ENCODE measurements at places on chromosomes 1 and 21.

DNA sequence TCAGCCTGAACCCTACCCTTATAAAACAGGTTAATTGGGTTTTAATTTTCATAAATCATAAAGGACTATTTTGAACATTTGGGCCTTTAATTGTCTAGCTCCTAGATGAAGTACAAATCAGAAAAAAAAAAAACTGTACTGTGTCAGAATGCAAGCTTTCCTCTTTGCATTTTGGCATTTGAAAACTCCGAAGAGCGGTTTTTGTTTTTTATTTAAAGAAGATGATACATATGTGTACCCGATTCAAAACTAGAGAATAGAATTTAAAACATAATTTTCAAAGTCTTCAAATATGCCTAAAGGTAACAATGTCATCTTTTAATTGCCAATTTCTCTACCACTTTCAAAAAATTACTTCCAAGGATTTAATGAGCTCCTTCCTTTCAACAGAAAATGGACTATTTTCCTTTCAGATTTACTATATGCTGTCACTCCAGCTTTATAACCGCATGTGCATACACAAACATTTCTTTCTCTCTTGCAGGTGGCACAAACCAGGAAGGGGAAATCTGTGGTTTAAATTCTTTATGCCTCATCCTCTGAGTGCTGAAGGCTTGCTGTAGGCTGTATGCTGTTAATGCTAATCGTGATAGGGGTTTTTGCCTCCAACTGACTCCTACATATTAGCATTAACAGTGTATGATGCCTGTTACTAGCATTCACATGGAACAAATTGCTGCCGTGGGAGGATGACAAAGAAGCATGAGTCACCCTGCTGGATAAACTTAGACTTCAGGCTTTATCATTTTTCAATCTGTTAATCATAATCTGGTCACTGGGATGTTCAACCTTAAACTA lies 33.7 kb downstream of the MRPL39 start:
- no peak for DNase-seq

DNA sequence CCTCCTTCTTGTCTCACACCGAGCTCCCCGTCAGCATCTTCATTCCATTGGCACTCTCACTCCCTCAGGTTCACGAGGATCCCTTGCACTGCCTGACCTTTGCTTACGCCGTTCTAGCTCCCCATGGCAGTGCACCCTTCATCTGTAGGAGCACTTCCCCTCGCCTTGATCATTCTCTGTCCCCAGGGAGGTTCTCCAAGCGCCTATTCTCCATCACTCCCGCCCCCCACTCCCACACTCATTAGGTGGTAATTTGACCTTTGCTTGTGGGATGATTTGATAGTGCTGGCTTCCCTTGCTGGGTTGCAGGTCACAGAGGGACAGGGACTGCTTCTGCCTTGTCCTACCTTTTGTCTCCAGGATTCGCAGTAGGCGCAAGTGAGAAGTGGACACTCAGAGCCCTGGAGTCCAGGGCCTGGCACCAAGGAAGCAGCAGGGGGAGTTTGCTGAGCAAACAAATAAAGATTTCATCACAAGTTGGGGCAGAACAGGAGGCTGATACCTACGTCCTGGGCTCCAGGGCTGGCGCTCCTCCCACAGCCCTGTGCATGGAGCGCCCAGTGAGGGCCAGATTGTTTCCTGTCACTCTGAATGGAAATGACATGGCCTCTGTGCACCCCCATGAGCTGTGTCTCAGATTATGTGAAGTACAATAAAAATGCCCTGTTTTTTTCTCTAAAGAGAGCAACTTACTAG lies 82.0 kb upstream of the RUNX3 start:
- no peak for DNase-seq

DNA sequence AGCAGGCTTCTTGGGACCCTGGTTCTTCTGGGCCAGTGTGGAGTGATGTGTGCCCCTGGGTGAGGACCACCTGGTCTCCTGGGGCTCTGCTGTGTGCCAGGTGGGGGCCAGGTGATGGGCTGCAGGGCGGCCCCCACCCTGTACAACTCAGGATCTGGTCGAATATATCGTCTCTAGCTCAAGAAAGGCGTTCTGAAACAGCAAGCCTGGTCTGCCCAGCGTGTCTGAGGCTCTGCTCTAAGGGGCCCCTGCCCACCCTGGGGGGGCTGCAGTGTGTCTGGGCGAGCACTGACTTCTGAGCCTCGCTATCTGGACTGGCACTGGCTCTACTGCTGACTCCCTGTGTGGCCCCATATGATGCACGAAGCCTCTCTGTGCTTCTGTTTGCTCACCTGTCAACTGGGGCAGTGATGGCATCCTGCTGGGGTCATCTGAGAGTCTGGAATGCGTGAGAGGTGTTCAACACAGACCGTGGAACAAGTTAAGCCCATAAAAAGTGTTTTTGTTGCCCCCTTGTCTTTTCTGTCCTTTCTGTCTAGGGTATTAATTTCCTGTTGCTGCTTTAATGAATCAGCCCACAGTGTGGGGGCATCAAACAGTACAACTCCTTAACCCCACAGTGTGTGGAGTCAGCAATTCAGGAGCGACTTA lies 56.0 kb upstream of the TRAPPC10 start:
- DNase-seq, result no peak

GRCh38 chr1:230185076-230186001 lies 118.3 kb downstream of the GALNT2 start:
- peak; percentile 36 for DNase-seq

GRCh38 chr1:158951956-158952355 lies 20.6 kb downstream of the PYHIN1 start:
- no peak for DNase-seq

GRCh38 chr1:167121375-167122120 lies 27.7 kb downstream of the STYXL2 start:
- DNase-seq, result peak; percentile 22

- no peak for DNase-seq
Measured at GRCh38 chr21:45112371-45112770, 38.0 kb downstream of the ADARB1 start.

DNA sequence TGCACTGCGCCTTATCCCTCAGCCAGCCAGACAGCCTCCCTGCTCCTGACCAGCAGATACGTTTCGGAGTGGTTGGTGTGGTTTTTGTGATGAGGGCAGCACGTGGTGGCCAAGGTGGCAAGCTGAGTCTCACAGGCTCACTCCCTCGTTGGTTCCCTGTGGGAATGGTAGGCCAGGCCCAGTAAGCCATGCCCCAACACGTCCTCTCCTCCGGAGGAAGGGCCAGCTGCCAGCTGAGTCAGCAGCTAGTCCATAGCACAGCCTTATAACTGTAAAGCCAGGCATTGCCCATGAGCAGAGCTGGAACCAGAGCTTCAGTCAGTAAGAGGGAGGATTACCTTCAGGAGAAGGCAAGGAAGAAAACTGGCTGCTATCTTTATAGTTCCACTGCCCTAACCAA lies 29.5 kb downstream of the SZRD1 start:
- DNase-seq, result no peak

GRCh38 chr1:74785944-74786343 lies 53.0 kb downstream of the TYW3 start:
- DNase-seq, result no peak

- no peak for DNase-seq
Measured at GRCh38 chr1:235635938-235636662, 13.5 kb downstream of the GNG4 start.

- no peak for DNase-seq
Measured at GRCh38 chr21:26587736-26588201, 14.7 kb upstream of the CYYR1 start.

GRCh38 chr1:4797429-4797828 lies 143.0 kb downstream of the AJAP1 start:
- DNase-seq, result no peak

DNA sequence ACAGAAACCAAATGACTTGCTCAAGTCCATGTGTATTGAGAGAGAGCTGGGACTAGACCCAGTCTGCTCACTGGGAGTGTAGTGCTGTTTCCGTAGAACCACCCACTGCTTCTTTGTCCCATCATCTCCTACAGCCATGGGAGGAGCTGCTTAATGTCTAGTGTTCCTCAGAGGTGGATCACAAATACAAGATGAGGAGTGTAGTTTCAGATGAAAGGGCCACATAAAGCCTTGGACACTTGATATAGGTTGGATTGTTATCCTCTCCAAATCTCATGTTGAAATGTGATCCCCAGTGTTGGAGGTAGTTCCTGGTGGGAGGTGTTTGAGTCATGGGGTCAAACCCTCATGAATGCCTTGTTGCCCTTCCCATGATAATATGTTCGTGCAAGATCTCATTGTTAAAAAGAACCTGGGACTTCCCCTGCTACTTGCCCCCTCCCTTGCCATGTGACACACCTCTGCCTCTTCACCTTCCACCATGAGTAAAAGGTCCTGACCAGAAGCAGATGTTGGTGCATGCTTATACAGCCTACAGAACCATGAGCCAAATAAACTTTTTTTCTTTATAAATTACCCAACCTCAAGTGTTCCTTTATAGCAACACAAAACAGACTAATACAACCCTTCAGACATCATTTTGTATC lies 127.5 kb upstream of the DNAH14 start:
- no peak for DNase-seq

DNA sequence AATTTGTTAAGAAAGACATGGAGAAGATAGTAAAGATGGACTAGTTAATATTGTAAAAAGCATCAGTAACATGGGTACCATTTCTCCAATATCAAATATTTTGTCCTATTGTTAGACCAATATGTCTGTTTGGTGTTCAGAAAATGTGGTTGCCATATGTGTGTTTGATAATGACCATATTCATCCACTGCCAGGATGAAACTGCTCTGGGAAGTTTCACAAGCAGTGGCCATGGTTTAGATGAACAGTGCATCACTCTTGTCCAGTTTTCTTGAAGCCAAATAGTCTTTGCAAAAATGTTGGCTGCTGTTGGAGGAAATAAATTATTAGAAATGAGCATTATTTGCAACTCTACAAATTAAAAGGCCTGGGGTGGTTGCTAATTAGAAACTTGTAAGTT lies 333.8 kb downstream of the NUF2 start:
- DNase-seq, result no peak

DNA sequence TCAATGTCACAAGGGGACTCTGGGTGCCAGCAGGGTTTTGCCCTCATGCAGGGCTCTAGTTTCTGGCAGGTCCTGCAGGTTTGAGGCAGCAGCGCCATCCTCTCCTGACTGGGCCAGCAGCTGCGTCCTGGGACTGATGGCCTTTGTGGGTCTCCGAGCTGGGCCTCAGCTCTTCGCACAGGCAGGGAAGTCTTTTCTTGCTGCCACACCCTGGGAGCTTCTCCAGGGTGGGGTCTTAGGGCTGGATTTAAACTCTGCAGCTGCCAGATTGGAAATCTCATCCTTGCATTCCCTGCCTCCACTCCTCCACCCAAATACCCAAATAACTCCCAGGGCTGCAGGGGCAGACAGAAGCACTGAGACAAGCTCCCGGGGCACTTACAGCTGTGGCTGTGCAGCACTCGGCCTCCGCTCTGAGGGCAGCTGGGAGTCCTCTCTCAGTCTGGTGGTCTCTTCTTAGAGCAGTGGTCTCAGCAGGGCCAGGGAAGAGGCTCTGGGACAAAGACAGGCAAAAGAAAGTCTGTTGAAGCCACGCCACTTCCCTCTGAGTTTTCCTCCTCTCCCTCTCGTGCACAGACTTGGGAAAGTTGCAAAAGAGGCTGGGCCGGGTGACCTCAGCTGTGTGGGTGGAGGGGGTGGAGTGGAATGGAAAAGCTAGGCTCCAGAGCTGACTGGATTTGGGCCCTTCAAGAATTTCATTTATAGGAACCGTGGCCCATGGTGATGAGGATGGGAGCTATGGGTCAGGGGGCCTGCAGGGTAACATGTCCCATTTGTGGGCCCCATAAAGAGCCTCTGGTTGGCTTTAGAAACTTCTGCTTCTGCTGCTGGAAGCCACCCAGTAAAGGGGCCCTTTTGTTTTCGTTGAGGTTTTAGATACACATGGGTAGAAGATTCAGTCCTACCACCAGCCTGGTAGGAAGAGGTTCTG lies at the start of gene RAB7B:
RAB7B (minus strand) TSS at position 525 of the 931 bp plus-strand sequence. CDS start 9,260 bp downstream, outside the sequence.
- DNase-seq, result no peak

- no peak for DNase-seq
Measured at GRCh38 chr1:38046333-38046883, at the start of gene POU3F1. TSS of gene POU3F1 (minus strand) at chr1:38046793. CDS start at chr1:38046743, 50 bp downstream.

DNA sequence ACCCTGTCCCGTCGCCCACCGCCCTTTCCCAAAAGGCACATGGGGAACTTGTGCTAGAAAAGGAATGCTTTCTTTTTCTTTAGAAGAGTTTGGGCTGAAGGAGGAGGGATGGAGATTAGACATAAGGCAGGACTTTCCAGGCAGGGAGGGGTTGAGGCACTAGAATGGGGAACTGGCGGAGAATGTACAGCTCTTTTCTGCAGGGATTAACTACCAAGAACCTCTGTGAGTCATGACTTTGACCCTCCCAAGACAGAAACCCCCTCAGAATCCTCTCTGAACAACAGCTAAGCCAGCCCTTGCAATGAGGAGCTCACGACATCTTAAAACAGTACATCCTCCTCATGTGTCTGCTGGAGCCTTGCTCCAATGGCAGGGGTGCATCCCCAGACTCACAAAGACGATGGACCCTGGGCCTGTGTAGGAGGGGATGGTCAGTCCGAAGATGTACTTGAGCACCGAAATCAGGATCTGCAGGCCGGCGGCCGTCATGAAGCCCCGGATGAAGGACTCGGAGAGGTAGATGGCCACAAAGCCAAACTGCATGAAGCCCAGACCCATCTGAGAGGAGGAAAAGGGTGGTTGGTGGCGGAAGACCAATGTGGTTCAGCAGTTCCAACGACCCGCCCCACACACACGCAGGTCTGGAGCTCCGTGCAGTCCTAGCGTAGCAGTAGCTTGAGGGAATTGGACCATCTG lies 13.6 kb downstream of the SLC26A9 start:
- DNase-seq, result no peak

DNA sequence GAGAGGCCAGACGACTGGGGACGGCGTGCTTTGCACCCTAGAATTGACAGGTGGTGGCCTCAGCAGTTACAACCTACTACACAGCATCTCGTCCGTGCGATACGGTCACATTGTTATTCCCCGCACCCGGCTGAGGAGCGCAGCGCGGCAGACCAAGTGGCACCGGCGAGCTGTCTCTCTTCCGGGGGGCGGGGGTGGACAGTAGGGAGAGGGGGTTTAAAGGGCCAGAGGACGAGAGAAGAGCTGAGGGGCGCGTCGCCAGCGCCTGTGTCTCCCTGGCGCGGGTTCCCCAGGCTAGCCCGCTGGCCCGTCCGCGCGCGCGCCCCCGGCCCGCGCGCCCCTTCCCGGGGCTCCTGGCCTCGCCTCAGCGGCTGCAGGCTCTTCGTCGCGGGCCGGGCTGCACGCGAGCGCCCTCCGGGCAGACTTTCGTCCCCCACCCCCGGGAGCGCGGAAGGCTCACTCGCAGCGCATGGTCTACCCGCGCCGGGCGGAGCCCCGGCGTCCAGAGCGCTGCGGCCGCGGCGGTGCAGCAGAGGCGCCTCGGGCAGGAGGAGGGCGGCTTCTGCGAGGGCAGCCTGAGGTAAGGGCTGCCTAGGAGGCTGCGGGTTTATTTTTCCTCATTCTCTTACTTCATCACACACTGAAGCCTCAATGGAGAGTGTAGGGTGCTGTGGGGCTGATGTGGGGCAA lies at the start of gene PDE4B:
PDE4B (plus strand) TSS at position 227 of the 690 bp plus-strand sequence.
- DNase-seq, result no peak

GRCh38 chr21:20882462-20883407 lies 115.5 kb upstream of the NCAM2 start:
- DNase-seq, result no peak

- no peak for DNase-seq
Measured at GRCh38 chr21:15326032-15326867, 261.4 kb upstream of the NRIP1 start.

Measured in DMS79 (cell line).